GM10248 (cell line): ENCODE measurements at places on chromosomes 13 and 19.

DNA sequence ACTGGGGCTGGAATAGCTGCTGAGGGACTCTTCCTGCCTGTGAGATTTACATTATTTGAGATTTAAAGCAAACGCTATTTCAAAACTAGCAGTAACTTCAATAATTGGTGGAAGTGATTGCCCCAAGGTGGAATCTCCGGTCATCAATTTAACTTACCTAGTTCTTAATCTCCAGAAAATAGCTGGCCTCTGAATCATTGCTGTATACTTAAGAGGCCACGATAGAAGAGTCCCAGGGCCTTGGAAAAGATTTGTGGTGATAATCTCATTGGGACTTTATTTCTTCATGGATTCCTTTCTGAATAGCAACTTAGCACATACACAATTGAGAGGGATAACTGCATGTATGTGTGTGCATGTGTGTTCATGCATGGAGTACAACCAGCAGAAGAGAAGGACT, 120.2 kb downstream of the DNAJC15 start:
- DNase-seq: no peak

GRCh38 chr19:19445911-19446361, 40.5 kb downstream of the GATAD2A start:
- peak; percentile 57 for DNase-seq

DNA sequence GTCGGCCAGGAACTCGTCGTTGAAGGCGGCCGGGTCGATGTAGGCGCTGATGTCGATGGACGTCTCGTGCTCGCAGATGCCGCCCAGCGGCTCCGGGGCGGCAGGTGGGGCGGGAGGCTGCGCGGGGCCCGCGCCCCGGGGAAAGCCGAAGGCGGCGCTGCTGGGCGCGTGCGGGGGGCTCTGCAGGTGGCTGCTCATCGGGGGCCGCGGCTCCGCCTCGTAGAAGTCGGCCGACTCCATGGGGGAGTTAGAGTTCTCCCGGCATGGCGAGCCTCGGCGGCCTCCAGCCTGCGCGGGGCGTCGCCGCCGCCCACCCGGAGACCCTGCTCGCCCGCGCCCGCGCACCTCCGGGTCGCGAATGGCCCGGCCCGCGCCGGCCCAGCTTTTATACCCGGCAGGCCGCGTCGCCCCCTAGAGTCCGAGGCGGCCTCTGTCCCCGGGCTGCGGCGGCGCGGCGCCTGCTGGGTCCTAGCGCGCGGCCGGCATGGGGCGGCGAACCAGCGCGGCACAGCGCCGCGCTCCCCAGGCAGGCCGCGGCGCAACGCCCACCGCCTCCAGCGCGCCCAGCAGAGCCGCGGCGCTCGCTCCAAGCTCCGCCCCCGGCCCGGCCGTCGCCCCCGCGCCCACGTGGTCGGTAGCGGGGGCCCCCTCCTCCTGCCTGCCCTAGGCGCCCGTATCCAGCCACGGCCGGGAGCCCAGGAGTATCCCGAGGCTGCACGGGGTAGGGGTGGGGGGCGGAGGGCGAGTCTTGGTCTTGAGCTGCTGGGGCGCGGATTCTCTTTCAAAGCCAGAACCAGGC, at the start of gene CEBPA:
Gene CEBPA (minus strand): TSS at position 360 of the 799 bp plus-strand sequence. CDS start 120 bp downstream, at position 240.
- DNase-seq: peak; percentile 87

DNA sequence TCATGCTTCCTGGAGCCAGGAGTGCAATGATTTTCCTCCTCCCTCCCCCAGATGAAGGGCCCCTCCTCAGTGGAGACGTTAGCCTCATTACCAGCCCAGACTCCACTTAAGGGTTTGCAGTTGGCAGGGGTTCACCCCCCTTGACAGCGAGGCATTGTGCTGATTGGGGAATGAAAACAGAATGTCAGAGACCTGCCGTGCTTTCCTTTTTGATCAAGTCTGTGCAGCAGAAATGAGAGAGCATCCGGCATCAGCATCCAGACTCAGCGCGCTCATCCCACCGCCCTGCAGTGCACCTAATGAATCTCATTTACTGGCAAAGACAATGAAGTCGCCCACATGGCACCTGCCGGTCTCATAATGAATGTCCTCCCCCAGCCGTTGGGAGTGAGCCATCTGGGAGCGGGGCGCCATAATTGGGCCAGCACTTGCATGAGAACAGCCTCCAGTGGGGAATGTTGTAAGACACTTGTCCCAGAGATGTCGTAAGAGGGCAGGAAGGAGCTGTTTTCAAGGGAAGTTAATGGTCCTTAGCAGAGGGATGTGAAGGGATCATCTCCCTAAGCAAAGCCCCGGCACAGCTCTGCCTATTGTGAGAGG, 98.3 kb upstream of the UQCRFS1 start:
- no peak for DNase-seq

- no peak for DNase-seq
These were observed 36.2 kb upstream of the ATP12A start for GRCh38 chr13:24644036-24644435.

- no peak for DNase-seq
These were observed 24.2 kb downstream of the C19orf12 start for GRCh38 chr19:29690842-29691241.

- no peak for DNase-seq
These were observed 28.4 kb downstream of the TMTC4 start for GRCh38 chr13:100646030-100646673.

GRCh38 chr13:114119196-114119595, 13.2 kb downstream of the RASA3 start:
- no peak for DNase-seq

DNA sequence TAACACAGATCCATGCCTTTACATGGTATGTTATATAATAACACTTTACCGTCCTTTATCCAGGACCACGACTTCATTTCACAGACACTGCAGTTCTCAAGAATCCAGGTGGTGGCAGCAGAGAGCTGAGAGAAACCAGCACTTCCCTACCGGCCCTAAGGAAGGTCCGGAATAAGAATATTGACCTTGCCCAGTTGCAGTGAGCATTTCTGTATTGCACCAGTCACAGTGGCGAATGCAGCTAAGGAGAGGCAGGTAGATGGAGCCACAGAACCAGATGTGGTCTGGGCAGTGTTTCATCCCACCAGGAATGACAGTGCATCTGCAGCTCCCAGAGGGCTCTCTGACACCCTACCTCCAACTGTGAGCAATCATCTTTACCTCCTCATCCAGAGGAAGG, 44.6 kb downstream of the ZNF787 start:
- peak; percentile 43 for DNase-seq

DNA sequence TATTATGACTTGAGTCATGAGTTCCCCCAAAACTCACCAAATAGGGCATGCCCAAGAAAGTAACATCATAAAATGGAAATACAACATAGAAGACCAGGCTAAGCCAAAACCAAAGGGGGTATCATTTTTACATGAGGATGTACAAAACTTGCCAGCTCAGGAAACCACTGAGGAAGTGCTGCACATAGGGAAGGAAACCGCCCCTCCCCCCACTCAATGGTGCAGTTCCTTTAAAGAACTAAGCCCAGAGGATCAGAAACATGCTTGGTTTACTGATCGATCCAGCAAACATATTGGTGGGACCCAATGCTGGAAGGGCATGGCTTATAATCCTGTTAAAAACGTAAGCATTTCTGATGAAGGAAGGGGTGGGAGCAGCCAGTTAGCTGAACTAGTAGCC, 4.2 kb upstream of the ZNF486 start:
- no peak for DNase-seq

- DNase-seq: no peak
These were observed 42.7 kb downstream of the ING1 start for GRCh38 chr13:110756219-110756631.

- no peak for DNase-seq
These were observed 329.3 kb downstream of the SUCLA2 start for GRCh38 chr13:47671776-47672175.

DNA sequence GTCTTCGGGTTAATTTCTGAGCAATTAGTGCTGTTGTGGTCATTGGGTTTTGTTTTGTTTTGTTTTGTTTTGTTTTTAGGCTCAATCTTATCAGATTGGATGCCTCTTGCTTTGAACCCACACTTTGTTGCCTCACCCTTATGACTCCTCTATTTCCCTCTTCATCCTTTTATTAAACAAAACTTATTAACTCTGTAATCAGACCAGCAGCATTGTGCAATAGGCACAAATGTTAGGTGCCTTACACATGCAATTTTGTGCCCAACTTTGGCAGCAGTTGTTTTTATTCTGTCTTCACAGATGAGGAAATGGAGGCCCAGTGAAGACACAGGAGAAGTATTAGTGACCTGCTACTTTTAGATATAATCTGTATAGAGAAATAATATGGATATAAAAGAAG, 377.7 kb downstream of the KCNRG start:
- DNase-seq: no peak

GRCh38 chr19:45128806-45129205, 32.0 kb downstream of the NKPD1 start:
- DNase-seq: no peak

- no peak for DNase-seq
These were observed 4.2 kb upstream of the JSRP1 start for GRCh38 chr19:2260341-2260805.
